Vagina (tissue), 2 donors: ENCODE measurements at places on chromosomes 6 and 20.

DNA sequence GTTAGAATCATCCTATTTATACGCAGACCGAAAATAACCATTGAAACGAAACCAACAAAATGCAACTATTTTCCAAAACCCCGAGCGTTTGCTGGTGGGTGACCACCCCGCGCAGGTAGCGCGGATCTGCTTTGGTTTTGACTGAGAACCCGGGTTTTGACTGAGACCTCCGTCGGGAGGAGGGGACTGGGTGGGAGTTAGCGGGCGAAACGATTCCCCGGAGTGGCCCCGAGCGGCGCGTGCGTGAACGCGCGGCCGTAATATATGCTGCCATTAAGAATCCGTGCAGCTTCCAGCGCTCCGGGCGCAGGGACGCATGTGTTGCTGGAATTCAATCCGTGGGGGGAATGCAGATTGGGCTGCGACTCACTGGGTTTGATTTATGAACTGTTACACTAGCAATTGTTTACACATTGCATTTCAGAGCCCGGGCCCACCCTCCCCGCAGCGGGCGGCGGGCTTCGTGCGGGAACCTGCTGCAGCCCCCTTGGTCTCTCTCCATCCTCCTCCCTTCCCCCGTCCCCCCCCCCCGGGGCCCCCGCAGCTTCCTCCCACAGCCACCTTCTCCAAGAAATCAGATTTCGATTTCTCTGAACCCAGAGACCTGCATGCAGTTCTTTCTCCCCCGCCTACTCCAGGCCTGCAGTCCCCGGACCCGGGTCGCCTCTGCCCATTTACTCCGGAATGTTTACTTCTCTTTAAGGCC lies 9.9 kb downstream of the NRN1 start:
- DNase-seq: no peak

DNA sequence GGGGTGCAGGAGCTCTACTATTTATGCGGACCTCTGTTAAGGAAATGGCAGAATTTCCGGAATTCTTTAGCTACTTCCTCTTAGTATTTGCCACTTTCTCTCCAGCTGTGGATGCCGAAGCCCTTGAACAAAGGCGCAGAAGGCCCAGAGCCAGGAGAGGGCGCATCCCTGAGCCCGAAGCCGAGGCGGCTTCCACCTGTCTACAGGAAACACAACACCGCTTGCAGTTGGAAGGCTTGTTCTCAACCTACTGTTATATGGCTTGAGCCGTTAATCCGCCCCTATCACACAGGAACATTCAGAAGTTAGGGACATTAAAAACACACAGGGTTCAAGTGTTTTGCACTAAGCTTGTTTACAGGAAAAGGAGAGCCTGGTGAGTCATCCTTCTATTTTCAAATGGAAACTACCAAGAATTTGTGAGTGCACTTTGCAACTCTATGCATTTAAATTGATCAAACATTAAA lies 417.1 kb downstream of the BCKDHB start:
- DNase-seq: no peak

GRCh38 chr6:130675072-130675471 lies 152.1 kb upstream of the SMLR1 start:
- DNase-seq: no peak

GRCh38 chr6:36493319-36493718 lies 50.5 kb downstream of the KCTD20 start:
- DNase-seq: no peak

GRCh38 chr6:1597924-1598323 lies 11.8 kb upstream of the FOXC1 start:
- no peak for DNase-seq

GRCh38 chr20:8055096-8055495 lies 35.5 kb upstream of the TMX4 start:
- no peak for DNase-seq
